ENCODE measurements at places on chromosomes 1 and 21.
A peak's percentile ranks its signal among the peaks of the same experiment; 100 is the strongest.

DNA sequence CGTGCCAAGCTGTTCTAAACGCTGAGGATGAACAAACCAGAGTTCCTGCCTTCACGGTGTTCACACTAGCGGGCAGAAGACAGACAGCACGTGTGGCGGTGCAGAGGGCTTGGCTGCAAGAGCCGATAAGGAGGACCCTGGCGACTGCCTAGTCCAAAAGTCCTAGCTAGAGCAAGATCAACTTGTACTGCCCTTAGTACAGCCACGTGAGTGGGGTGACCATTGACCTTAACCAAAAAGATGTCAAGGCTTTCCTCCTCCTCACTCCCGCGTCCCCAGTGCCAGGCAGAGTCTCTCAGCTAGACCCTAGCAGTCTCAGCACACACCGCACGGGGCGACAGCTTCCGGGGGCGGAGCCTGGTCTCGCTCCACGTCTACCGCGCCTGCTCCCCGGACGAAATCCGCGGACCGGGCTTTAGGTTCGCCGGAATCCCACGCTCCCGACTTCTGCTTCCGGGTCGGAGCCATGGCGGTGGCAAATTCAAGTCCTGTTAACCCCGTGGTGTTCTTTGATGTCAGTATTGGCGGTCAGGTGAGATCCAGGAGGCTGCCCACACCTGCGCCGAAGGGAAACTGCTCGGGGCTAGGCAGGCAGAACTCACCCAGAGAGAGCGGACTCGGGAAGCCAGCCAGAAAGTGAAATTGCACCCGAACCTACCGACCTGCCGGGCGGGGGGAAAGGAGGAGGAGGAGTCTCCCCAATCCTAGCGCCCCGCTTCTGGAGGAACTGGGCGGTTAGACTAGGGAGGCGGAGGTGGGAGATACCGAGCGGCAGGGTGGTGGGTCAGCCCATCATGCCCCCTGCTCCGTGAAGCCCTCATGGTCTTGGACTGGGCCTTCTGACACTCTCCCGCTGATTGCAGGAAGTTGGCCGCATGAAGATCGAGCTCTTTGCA lies at the start of gene PPIH:
Gene PPIH (plus strand): TSS at position 443 of the 896 bp plus-strand sequence. CDS start 24 bp downstream, at position 467.
- DNase-seq: peak; percentile 96

DNA sequence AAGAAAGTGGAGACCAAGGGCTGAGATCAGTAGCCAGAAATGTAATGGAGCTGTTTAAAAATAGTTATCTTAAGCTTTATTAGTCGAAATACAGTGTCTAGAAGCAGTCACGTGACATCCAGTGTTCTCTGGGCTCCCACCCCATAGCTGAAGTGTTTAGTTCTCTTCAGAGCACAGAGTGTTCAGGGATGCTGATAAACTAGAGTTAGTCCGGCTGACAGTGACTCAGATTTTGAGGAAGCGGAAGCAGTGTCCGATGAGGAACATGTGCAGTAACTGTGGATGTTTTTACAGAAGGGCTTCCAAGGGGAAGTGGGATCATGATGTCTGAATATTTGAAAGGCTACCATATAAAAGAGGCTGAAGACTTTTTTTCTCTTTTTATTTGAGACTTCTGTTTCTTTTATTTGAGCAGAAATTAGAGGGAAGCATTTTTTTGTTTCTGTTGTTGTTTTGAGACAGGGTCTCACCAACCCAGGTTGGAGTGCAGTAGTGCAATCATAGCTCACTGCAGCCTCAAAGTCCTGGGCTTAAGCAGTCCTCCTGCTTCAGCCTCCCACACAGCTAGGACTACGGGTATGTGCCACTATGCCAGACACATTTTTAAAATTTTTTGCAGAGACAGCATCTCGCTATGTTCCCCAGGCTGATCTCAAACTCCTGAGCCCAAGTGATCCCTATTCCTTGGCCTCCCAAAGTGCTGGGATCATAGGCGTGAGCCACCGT lies 124.2 kb downstream of the GALNT2 start:
- no peak for DNase-seq

DNA sequence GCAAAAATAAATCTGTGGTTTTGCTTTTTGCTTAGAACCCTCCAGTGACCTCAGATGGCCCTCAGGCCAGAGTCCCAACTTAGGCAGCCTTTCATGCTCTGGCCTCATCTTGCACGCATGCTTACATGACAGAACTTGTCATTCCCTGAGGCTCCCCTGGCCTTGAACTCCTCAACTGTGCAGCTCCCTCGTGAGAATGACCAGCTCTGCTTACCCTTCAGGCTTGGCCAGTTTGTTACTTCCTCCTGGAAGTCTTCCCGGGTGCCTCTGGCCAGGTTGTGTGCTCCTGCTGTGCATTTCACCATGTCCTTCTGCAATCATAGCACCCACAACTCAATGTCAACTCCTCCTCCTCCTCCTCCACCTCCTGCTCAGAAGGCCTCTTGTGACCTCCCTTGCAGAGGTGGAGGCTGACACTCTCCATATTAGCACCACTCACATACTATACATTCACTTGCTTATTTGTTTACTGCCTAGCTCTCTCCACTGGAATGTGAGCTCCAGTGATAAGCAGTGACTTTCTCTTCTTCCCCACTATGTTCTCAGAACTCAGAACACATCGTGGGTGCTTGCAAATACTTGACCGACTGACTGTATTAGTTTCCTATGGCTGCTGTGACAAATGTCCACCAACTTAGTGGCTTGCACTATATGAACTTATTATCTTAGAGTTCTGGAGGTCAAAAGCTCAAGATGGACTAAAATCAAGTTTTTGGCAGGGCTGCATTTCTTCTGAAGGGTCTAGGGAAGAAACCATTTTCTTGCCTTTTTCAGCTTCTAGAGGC lies 41.9 kb downstream of the RCSD1 start:
- no peak for DNase-seq

DNA sequence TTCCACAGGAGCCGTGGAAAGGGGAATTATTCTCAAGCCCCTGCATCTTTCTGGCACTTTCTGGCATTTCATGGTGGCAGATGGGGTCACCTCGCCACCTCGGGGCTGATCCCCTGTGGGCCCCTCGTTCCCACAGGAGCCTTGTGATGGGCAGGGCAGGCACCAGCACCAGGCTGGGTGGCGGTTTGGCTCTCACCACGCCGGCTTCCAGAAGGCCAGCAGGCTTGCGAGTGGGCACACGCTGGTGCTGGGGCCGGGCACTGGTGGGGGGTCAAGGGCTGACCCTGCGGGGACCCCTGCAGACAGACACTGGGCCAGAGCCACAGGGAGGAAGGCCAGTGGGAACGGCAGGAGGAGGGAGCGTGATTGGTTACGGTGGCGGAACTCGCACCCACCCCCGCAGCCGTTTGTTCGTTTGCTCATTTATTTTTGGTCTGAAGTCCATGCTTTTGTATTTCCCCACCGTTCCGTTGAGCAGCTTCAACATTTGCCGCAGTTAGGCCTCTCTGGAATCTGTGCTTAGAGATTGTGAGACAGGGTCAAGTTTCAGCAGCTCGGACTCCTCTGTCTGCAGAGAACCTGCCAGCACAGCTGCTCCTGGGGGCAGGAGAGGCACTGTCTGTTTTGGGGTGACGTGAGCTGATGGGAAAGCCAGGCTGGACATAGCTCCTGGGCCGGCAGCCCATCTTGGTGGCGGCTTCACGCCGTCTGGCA lies 5.3 kb downstream of the COL18A1 start:
- DNase-seq: no peak

DNA sequence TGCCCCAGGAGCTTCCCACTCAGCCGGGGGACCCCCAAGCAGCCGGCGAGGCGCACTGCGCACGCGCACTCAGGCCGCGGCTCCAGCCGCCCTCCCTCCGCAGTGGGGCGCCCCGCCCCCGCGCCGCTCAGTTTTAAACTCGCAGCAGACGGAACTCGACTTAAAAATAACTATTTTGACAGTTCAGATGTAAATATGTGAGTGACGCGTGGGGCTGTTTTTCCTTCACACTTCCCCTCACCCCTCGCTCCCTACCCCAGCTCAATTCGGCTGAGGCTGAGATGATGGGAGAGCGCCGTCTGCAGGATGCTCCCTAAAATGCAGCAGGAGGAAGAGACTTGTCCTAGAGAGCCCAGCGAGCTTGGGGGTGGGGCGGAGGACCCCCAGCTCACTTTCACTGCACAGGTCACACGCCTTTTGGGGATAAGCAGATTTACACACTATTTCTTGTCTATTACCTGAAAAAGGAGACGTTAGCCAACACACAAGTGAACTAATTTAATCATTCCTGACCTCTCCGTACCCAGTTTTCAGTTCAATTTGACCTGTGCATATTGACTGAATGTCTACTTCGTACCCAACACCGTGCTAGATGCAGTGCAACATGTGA lies 8.9 kb upstream of the LEMD1 start:
- peak; percentile 69 for DNase-seq

All from CD4-positive, alpha-beta T cell treated with Interleukin-17A for 4 hours (primary cell).